DMS 273 treated with DMSO at 0.1 percent for 48 hours (cell line): ENCODE measurements at places on chromosomes 16 and 17.

DNA sequence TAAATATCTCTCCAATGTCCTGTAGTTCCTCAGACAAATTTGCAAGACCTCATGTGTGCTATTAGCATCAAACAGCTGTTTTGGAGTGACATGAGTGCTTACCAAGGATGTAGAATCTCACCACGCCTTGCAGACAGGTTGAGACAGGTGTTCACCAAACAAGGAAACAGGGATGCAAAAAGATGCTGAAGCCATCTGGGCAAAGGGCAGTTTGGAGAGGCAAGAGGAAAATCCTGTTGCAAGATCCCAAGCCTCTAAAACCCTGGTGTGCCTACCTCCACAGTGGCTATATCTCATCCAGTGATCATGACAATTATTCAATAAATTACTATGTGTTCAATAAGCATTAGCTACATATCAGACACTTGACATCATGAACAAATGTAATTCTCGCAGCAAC lies 373.7 kb downstream of the SOX9 start:
- no peak for DNase-seq

- DNase-seq: no peak
Observed at GRCh38 chr17:44348234-44348987, 3.3 kb downstream of the GRN start.

- DNase-seq: no peak
Observed at GRCh38 chr17:82441691-82442487, 8.7 kb downstream of the CYBC1 start.

GRCh38 chr17:54982399-54982798 lies 13.8 kb downstream of the STXBP4 start:
- no peak for DNase-seq
